ENCODE measurements at places on chromosomes 1 and 21.

GRCh38 chr1:6603915-6604558 lies 1.4 kb upstream of the KLHL21 start:
- DNase-seq, result peak; percentile 68

GRCh38 chr1:214107322-214108096 lies 119.7 kb downstream of the PROX1 start:
- DNase-seq, result no peak

DNA sequence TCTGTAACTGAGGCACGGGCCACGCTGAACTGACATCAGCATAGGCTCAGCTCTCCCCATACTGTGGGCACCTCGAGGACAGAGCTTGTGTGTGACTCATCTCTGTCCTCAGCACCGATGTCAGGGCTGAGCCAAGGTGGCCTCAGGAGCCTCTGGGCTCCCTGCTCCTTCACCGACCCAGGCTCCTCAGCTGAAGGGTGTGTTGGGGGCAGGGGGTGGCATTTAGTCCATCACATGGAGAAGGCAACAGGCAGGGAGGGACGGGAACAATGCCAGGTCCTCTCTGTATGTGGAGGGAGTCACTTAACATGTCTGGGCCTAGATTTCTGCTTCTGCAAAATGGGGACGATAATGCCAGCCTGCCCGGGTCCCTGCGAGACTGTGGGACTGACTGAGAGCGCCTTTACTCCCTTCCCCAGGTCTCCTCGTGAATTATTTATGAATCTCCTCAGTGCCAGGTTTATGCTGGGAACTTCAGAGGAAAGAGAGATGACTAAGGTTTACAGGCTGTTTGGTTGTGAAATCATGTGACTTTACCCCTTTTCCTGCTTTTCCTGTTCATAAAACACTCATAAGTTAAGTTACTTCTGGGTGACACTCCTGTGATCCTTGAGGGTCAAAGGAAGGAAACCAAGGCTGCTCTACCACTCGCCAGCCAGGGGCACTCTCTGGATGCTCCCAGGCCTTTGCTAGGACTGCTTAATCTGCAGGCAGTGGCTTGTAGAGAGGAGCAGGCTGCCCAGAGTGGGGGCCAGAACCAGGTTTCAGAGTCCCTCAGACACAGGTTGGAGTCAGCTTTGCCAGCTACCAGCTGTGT lies 16.2 kb downstream of the TTC39A start:
- DNase-seq, result no peak

- no peak for DNase-seq
These were observed 179.4 kb downstream of the KIF26B start for GRCh38 chr1:245334235-245334634.

GRCh38 chr1:64934878-64935275 lies 31.5 kb downstream of the JAK1 start:
- no peak for DNase-seq

- DNase-seq, result no peak
These were observed 285.4 kb upstream of the USP25 start for GRCh38 chr21:15444118-15444960.

GRCh38 chr21:39386194-39386593 lies 37.3 kb upstream of the HMGN1 start:
- DNase-seq, result peak; percentile 8

- DNase-seq, result no peak
These were observed 32.4 kb upstream of the PTGFRN start for GRCh38 chr1:116877141-116877818.

DNA sequence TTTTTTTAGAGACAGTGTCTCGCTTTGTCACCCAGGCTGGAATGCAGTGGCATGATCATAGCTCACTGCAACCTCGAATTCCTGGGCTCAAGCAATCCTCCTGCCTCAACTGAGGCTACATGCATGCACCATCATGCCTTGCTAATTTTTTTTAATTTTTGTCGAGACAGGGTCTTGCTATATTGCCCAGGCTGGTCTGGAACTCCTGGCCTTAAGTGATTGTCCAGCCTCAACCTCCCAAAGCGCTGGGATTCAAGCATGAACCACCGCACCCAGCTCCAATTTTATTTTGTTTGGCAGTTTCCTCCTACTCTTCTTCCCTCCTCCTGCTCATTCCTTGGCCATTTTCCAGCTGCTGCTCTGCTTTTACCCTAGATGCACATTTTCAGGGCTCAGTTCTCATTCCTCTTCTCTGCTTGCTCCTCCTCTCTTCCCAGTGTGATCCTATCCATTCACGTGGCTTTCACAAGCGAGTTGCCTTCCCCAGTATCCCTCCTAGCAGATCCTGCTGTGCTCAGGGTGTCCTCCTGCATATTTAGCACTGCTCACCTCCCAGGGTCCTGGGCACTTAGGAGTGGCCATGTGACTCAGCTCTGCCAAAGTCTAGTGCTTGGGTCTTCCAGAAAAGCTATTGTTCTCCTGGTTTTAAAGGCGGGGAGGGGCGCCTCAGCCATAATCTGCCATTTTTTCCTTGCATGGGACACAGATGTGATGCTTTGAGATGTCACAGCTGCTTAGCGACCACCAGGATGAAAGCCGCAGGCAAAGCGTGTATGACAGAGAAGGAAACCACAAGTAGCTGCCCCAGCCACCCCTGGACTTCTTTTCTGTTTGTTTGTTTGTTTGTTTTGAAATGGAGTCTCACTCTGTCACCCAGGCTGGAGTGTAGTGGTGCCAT lies 33.7 kb downstream of the PSEN2 start:
- no peak for DNase-seq

DNA sequence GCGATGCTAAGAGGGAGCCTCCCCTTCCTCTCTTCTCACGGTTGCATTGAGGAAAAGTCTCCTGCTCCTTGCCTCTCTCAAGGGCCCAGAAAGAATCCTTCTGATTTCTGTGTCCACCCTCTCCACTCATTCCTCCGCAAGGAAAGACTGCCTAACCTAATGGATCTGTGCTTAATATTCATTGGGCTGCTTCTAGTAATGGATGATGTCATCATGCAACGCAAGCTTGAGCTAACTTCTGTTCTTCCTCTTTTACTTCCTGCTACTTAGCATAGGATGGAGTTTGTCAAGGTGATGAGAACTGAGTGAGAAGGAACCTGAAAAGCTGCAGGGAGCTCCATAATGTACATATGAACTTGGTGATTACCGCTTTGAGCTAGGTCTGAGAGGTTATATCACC lies 35.2 kb upstream of the HMGB4 start:
- no peak for DNase-seq

GRCh38 chr1:155241841-155242264 lies 13.4 kb downstream of the ENTREP3 start:
- DNase-seq, result no peak

GRCh38 chr1:93758842-93759515 lies 77.3 kb upstream of the BCAR3 start:
- no peak for DNase-seq

DNA sequence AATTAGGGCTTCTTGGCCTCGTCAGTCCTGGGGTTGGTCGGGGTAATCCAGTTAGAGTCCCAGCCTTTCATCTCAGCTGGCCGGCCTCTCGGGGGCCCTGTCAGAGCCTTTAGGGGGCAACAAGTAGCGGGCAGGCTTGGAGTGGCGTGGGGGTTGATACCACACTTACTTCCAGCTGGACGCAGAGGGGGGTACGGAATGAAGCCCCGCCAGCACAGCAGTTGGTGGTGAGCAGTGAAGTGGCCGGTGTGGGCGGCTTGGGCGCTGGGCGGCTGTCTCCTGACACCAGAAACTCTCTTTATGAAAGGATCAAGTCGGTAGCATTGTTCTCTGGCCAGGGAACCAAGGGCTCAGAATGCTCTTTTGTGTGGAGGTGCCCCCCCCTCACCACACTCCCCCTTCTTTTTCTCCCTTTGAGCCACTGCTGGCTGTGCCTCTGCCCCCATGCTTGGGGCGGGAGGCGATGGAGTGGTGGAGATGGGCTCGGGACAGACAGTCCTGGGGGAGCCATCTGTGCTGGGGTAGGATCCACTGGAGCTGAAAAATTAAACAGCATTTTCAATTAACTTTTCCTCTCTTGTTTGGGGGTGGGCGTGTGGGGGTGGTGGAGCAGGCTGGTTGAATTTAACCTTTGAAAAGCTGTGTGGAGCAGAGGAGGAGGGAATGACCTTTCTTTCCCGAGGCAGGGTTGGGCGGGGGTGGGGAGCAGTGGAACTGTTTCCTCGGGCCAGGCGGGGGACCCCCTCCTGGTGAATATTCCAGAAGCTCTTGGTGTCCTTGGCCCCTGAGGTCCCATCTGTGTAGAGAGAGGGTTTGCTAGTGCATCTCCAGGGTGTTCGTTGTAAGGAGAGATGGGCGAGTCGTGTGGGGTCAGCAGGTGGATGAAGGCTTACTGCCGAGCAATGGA lies 102.7 kb downstream of the RNF220 start:
- peak; percentile 81 for DNase-seq

GRCh38 chr1:68808351-68808750 lies 311.5 kb upstream of the DEPDC1 start:
- DNase-seq, result no peak

DNA sequence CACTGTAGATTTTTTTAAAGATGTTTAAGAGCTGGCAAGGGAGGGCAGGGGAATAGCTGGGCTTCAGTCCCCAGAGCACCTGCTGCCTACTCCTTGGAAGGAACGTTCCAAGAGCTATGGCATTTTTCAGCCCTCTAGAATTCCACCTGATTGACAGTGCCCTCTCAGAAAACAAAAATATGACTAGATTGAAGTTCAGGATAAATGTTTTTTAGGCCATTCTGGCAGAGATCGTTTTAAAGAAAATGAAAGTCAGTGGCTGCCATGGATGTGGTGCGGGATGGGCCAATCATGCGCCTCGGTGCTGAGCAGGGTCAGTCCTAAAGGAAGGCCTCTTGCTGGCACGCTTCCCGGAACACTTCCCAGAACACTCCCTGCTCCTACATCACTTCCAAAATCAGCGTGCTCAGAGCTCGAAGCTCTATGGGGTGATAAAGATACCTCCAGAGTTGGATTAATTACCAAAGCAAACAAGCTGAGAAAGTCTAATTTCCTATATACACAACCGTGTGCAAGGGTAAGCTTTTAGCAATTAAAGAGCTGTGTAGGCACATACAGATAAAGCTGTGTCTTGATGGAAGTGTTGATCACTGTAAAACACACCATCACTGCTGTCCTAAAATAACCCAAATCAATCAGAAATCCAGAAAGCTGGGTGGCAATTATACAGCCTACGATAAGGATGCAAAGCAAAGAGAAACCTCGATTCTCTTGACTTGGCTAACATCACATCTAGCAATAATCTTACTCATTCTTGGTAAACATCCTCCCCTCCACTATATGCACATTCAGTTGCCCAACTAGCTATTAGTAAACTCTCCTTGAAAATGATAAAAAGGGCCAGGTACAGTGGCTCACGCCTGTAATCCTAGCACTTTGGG lies 34.6 kb downstream of the TGFBR3 start:
- DNase-seq, result peak; percentile 20

DNA sequence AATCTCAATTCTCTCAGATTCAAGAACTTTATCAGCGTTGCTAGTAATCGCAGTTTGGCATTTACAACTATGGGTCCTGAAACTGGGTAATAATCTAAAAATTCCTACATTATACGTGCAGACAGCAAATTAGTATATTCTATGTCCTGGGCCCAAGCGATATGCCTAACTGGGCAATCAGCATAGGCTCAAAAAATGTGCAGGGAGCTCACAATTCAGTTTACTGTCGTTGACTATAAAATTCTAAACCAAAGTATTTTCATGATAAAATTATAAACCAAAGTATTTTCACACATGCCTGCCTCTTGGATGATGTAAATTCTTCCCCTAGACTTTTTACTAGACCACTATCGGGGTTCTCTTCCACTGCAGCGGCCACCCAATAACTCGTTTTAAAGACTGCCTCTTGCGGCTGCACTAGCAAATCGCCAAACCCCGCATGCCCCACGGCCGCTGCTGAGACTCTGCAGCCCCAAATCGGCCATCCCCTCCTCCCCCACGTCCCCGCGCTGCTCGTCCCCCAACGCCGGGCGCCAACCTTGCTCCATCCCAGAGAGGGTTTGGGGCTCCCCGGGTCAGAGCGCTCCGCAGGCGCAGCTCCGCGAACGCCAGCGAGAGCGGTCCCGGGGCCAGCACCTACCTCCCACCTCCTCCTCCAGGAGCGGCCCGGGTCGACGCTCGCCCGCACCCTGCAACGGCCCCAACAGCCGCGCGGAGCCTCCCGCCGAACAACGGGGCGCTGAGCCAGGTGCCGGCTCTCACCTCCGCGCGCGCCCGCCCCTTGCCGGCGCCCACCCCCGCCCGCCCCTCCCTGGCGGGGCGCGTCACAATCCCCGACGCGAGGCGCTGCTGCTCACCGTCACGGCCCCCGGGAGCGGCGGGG lies 506 bp downstream of the SSX2IP start:
- peak; percentile 64 for DNase-seq

DNA sequence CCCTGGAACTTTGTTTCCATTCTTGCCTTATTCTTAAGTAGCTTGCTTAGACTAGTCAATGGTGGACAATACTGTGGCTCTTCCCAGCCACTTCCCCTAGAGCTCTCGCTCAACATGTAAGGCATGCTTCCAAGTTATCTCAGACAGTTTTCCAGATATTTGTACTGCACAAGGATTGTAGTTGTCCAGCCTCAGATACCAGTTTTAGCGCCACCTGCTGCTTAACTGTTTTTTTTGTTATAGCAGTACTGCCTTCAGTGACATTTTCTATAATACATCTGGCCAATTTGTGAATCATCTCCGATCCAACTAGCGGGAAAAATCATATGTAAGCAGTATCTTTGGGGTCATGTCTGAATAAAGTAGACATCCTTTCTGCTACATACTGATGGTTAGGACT lies 346.7 kb upstream of the ADGRL4 start:
- DNase-seq, result no peak

DNA sequence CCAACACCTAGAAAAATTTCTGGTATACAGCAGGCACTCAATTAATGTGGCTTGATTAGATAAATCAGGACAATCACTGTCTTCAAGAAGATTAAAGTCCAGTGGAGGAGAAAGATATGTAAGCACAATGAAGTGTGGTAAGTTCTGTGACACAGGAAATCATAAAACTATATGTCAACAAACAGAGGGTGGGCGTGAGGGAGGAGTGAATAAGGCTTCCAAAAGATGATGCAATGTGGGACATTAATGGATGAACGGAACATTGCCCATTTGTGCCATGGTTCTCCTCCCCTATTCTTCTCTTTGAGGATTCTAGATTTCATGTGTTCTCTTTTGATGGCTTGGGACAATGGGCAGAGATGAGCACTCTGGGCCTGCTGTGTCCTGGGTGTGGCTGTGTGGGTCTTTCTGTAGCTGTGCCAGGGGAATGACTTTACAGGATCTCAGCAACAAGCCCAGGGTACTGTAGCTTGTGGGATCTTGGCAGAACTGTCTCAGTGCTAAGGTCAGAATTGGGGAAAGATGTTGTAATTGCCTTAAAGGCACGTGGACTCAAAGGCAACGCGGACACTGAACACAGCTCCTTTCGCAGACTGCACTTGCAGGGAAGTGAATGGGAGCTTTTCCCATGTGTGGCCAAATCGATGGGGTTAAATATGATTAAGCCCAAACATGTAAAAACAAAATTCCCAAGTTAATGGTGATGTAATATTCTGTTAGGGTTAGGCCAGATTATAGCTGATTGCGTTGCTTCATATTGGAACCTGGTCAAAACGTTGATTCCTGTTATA lies 366.9 kb downstream of the TGFB2 start:
- no peak for DNase-seq

GRCh38 chr1:26696654-26697430 lies 1.0 kb downstream of the ARID1A start:
- no peak for DNase-seq

GRCh38 chr1:150536836-150537731 lies 12.1 kb upstream of the ADAMTSL4 start:
- DNase-seq, result no peak

All from C1 segment of cervical spinal cord (tissue), 14 donors.